Stimulated activated CD4-positive, alpha-beta T cell treated with anti-CD3 and anti-CD28 coated beads, TNF-alpha, amount 100 ng/mL, for 1 hour (primary cell): ENCODE measurements at places on chromosomes 1 and 21.

DNA sequence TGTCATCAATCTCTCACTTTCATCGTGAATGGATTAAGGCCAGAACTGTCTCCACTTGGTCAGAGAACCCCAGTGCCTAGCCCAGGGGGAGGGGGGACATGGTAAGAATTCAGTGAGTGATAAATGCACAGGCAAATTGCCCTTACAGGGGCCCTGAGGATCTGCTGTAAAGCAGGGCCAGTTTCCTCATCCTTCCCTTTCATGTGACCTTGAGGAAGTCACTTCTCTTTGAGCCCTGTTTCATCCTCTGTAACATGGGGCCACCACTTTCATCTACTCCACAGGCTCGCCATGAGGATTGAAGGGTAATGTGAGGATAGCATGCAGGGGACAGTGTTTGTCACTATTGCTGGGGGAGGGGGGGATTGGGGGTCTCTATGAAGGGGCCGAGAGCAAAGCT lies 28.1 kb upstream of the C1QA start:
- DNase-seq, result no peak

DNA sequence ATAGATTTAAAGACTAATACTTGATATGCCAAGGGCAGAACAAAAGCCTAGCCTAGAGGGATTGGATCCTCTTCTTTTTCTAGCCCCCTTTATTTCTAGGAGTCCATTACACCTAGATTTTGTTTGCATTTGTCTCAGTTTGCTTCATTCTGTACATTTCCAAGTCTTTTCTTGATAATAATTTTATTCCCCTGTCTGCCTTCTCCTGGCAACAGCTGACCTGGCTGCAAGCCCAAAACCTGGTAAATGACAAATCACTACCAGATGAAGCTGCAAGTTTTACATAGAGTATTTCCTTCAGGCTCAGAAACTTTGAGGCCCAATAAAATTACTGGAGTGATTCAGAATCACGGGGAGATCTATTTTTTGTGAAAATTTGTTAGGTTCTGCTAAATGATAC lies 36.5 kb upstream of the LHX8 start:
- DNase-seq, result no peak

DNA sequence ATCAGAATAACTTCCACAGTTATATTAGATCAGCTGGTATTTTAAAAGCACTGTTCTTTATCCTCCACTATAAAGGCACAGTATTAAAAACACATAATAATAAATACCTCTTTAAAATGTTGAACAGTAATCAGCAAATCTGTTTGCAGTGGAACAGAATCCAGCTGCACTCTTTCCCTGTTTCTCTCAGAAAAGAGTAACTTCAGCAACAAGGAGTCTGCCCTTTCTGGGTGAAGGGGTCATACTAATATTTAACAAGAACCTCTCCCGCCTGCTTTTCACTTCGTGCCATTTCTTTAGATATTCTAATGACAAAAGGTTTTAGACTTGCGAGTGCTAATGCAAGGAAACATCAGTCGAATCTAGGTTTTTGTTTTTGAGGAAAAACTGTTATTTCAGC lies 194.2 kb upstream of the FMN2 start:
- DNase-seq, result no peak

- no peak for DNase-seq
Measured at GRCh38 chr1:153649863-153650235, 8.7 kb upstream of the SNAPIN start.

DNA sequence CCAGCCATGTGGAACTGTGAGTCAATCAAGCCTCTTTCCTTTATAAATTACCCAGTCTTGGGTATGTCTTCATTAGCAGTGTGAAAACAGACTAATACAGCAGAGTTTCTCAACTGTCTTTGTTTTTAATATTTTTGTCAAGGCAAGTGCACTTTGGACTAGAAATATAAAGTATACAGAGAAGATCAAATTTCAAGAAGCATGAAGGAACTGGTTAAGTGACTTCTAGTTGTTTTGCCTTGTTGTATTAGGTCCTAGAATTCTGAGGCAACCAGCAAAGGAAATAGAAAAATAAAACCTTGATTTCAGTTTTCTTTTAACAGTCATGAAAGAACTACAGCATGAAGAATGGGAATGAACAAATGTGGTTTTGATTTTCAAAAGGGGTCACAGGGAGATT lies 131.1 kb upstream of the PTGFR start:
- DNase-seq, result no peak

- DNase-seq, result no peak
Measured at GRCh38 chr1:18415448-18416027, 65.2 kb upstream of the KLHDC7A start.

GRCh38 chr1:98110674-98111073 lies 189.8 kb upstream of the DPYD start:
- DNase-seq, result no peak

- DNase-seq, result peak; percentile 32
Measured at GRCh38 chr1:6962996-6963911, 178.0 kb downstream of the CAMTA1 start.

DNA sequence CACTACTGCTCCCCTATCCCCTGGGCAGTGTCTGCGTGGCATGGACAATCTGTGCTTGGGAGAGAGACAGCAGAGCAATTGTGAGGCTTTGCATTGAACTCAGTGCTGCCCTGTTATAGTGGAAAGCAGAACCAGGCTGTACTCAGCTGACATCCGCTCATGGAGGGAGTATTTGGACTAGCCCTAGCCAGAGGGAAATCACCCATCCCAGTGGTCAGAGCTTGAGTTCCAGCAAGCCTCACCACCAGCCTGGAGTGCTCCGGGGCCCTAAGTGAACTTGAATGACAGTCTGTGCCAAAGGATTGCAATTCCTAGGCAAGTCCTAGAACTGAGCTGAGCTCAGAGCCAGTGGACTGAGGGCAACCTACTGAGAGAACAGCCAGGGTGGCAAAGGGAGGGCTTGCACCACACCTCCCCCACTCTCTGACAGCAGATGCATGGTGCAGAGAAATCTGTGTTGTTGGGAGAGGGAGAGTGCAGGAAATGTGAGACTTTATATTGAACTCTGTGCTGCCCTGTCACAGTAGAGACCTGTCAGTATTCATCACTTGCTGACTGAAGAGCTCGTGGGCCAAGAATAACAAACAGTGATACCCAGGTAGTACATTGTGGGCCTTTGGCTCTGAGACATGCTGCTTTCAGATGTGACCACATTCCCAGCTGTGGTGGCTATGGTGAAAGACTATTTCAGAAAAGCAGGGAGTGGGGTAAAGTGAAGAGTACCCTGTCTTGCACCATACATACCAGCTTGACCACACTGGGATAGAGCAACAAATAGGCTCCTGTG lies 107.7 kb upstream of the SLC5A9 start:
- DNase-seq, result no peak

- no peak for DNase-seq
Measured at GRCh38 chr1:52654063-52654462, 21.1 kb downstream of the SHISAL2A start.

DNA sequence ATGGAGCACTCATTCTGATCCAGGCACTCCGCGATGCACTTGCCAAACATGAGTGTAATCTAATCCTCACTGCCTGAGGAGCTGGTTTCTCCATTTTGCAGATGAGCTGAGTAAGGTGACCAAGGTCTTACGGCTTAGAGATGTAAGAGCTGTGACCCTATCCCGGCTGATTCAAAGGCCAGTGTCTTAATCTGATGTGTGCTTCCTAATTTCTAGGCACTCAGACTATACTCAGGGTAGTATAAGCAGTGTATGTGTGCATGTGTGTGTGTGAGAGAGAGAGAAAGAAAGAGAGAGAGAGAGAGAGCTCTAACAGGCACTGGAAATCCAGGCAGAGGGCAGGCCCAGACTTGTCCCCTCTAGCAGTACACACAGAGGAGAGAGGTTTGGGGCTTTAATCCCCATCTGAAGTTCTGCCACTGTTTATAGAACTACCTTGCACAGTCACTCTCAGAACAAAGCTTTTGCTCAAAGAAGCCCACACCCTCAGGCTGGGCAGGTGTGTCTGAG lies 188.2 kb downstream of the ZBTB18 start:
- DNase-seq, result no peak

DNA sequence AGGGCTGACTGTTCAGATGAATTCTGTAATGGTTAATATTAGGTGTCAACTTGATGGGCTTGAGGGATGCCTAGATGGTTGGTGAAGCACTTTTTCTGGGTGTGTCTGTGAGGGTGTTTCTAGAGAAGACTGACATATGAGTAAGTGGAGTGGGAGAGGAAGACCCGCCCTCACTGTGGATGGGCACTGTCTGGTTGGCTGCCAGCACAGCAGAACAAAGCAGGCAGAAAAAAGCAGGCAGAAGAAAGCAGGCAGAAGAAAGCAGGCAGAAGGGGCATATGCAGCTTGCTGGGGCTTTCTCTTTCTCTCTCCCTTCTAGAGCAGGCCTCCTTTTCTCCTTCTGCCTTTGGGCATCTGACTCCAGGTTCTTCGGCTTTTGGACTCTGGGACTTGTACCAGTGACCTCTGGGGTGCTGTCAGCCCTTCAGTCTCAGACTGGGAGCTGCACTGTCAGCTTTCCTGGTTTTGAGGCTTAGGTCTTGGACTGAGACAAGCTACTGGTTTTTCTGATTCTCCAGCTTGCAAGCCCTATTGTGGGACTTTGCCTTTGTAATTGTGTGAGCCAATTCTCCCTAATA lies 42.9 kb upstream of the CD2 start:
- no peak for DNase-seq

- DNase-seq, result no peak
Measured at GRCh38 chr1:115452600-115453329, 114.7 kb upstream of the NGF start.

GRCh38 chr1:40652979-40653378 lies 12.5 kb downstream of the RIMS3 start:
- DNase-seq, result no peak

DNA sequence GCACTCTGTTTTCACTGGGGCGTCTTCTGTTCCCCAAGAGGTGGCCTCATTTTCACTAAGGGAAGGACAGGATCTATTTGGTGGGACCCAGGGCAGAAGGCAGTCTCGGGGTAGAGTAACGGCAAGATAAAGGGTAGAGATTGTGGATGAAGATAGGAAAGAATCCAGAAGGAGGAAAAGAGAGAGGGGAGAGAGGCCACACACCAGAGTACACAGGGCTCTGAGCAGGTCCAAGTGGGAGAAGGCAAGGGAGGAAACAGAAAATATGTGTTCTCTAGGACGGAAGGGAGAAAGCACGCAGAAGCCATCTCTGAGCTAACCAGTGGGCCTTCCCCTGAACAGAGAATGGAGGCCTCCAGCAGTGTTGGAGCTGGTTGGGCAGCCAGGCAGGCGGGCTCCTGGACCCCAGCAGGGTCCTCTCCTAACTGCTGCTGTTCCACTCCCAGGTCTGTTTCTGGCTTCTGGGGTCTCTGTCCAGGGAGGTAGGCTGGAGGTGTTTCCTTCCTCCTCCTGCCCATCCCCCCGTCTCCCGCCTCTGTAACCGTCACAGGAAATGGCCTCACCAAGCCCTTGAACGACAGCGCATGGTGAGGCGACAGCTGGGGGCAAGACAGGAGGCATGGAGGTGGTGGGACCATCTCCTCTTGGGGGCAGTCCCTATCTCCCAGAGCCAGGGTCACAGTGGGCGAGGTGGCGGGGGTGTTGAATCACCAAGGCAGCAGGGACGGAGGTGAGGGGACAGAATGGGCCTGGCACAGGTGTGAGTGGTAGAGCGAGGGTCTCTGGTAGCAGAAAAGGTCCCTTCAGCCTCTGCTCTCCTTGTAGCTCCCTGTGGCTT lies 649 bp downstream of the PTPN7 start:
- no peak for DNase-seq

- no peak for DNase-seq
Measured at GRCh38 chr1:217272385-217272784, 358.5 kb downstream of the GPATCH2 start.

- no peak for DNase-seq
Measured at GRCh38 chr1:34710812-34711211, 44.0 kb upstream of the GJB5 start.

DNA sequence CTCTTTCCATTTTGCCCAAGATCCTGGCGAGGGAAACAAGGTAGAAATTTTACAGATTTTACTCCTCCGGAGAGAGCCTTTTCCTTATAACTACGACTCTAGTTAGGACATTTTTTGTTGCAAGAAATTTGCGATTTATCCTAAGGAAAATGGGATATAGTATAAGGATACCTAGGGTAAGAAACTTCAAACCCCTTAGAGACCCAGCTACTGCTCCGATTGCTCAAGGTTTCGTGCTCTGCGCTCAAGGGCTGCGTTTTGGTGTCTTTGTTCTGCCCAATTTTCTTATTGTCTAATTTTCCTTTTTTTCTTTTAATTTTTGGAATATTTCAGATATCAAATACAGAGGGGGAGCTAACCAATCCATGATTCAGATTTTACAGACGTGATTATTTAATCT lies 1.5 kb downstream of the TTC3 start:
- no peak for DNase-seq
